ENCODE measurements at places on chromosomes 6 and 20.
A peak's percentile ranks its signal among the peaks of the same experiment; 100 is the strongest.

DNA sequence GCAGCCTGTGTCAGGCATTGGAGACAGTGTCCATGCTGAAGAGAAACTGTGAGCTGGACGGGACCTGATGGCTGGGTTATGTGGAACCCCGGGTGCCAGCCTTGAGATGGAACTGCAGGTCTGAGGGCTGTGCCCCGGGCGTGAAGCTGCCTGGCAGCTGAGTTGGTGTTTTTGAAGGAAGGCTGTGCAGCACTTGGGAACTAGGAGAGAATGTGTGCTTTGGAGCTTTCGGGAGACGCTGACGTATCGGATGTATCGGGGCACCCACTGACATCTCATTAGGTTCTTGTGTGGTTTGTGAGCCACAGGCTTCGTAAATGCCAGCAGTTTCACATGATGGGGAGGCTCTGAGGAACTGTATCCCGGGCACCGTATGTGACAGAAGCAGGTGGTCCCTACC lies 2.2 kb downstream of the DLGAP4 start:
- DNase-seq = no peak

GRCh38 chr6:137875606-137876005 lies 8.5 kb downstream of the TNFAIP3 start:
- no peak for DNase-seq

- DNase-seq = peak; percentile 32
Observed at GRCh38 chr20:49578436-49578835, 10.5 kb upstream of the PTGIS start.

- peak; percentile 37 for DNase-seq
Observed at GRCh38 chr20:63844511-63844991, 13.5 kb upstream of the ZBTB46 start.

DNA sequence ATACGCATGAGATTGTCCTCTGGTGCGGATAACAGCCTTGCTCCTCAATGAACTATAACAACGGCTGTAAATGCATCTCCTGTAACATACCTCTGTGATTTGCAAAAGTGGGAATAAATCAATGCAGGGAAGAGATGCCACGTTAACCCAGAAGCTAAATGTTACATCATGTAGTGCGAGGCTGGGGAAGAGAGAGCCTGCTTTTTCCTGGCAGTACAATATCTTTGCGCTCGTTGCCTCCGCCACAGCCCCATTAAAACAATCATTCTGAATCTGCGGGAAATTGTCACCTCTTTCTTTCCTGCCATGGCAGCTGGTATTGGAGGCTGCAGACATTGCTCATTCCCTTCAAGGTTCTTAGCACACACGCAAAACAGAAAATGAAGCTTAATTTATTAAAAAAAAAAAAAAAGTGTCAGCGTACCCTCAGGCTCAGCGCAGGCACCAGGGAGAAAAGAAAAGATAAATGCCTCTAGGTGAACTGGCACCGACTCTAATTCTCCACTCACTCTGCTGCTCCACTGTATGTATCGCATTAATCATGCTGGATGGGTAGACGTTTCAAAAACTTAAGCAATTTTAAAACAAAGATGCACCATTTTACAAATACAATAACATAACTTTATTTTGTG lies 70.2 kb upstream of the TFB1M start:
- no peak for DNase-seq

DNA sequence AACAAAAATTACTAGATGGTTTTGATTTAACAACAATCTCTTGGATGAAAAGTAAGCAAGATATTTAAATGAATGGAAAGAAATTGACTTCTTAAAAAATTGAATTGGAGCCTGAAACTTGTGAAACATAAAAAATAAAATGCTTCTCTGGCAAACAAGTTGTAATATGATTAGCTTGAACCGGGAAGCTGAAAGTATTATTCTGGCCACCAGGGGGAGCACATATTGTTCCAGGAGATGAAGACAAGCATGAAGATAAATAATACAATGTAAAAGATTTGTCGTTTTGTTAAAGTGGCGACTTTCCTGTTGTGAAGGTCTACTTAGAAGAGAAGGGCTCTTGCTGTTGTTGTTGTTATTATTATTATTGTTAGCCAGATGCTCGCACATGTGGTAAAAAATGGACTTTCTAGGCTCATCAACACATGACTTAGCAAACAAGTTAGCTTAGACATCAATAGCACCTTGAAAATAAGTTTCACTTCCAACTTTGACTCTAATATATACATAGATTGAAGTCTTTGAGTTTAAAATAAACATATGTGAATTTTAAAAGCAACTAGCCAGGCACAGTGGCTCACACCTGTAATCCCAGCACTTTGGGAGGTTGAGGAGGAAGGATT lies 14.2 kb downstream of the PAX1 start:
- peak; percentile 90 for DNase-seq

- no peak for DNase-seq
Observed at GRCh38 chr6:8207869-8208191, 105.5 kb upstream of the EEF1E1 start.

DNA sequence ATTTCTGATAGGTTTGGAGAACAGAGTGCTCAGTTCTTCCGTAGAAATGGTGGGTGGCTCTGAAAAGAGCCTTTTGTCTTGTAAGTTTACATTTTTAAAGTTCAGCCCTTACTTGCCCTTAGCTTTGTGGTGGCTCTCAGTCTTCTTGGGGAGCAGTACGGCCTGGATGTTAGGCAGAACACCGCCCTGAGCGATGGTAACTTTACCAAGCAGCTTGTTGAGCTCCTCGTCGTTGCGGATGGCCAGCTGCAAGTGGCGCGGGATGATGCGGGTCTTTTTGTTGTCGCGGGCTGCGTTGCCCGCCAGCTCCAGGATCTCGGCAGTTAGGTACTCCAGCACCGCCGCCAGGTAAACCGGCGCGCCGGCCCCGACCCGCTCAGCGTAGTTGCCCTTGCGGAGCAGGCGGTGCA lies 19.5 kb downstream of the OR2B2 start:
- DNase-seq = no peak

DNA sequence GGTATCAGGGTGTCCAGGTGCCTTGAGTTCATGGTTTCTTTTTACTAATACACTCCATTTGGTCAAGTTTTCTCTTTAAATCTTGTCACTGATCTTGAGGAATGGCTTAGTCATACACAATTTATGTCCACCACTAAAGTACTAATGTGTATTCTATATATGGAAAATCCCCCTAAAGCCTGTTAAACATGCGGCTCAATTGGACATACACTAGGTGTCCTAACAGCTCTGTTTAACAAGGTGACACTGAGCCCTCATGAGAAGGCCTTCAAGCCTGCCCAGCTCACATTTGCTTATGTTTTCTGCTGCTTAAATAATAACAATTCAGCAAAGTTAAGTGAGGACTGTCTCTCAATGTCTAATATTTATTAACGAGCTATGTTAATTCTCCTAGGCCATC lies 31.5 kb downstream of the PDE7B start:
- DNase-seq = no peak

- DNase-seq = peak; percentile 49
Observed at GRCh38 chr6:106967936-106968555, 6.5 kb downstream of the CD24 start.

DNA sequence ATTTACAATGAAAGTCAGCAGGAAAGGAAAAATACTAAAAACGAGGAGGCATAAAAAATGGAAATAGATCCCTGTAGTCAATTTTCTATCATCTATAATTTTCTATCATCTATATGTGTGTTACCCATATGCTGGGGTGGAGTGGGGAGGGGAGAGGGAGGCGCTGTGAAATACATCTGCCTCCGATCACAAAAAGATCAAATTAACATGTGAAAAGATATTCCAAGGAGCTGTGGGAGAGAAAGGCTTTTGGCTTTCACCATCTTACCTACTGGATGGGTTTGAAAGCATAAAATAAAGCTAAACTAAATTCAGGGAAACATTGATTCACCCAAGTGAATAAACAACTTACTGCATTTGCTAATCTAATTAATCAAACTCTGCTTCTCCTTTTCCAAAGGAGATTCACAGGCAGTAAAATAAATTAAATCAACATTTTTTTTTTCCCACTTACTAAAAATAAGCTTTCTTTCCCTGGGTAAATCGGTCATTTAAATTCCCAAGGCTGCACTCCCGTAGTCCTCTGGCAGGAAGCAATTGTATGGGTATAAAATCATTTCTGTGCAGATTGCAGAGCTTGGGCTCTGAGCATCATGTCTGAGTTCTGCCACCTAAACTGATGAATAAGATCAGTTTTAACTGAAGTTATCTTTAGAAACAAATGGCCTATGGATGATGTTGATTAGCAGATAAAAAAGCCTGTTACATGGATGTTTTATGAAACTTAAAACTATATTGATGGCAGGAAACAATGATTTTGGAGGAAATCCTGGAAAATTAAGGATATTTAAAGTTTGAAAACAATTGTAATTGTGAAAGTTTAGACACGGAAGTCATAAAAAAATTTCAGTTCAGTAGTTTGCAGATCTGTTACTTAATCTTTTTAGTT lies 147.9 kb downstream of the SOX4 start:
- no peak for DNase-seq

- DNase-seq = peak; percentile 31
Observed at GRCh38 chr6:169998457-169998856, 247.0 kb downstream of the ERMARD start.

GRCh38 chr6:16498237-16498636 lies 259.9 kb downstream of the GMPR start:
- no peak for DNase-seq

DNA sequence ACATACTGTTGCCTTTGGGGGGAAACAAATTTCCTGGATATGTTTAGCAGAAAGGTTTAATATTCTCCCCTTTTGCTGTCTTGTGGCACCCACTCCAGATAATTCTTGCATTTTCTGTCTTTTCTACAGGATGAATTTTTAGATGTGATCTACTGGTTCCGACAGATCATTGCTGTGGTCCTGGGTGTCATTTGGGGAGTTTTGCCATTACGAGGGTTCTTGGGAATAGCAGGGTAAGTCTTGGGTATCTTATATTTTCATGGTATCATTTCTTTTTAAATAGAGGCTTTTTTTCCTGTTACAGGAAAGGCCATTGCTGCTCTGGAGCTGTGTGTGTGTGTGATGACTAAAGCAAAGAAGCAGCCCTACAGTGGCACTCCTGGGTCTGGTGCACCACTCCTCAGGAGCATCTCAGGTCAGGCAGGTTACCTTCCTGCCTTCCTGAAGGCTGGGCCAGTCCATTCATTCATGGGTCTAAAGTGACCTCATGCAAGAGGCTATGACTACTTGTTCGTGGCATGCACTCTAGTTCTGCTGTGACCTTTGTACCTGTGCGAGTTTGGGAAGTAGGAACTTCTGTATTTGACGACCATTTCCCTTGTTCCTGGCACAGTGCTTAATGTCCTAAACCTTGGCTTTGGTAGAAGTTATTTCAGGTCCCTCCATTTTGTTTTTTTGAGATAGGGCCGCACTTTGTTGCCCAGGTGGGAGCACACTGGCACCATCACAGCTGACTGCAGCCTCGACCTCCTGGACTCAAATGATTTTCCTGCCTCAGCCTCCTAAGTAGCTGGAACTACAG lies 2.2 kb downstream of the RAB5IF start:
- no peak for DNase-seq
